ENCODE measurements at places on chromosomes 2 and 18. TPM values are rescaled to one million over a fixed set of nuclear protein-coding genes. Genes with fewer than 3 reads are reported as not detected.

Gene PROM2
- 24.9 TPM for polyA plus RNA-seq

Gene NETO1
- 1.7 TPM for polyA plus RNA-seq

Gene SLC30A3
- polyA plus RNA-seq, result 7.5 TPM

Gene NEU4
- 1.1 TPM for polyA plus RNA-seq

Gene KIAA2012
- polyA plus RNA-seq, result 0.13 TPM

Gene SLC8A1
- polyA plus RNA-seq, result 68.4 TPM

Gene OBSL1
- polyA plus RNA-seq, result 122 TPM

Gene CPLX4
- 0.14 TPM for polyA plus RNA-seq

Gene GAL3ST2
- polyA plus RNA-seq, result 0.18 TPM

Gene WBP1
- polyA plus RNA-seq, result 132 TPM
